Body of pancreas (tissue), 4 donors: ENCODE measurements at places on chromosomes 4 and X. TPM values are rescaled to one million over a fixed set of nuclear protein-coding genes. Genes with fewer than 3 reads are reported as not detected.

Gene TMPRSS11D
- not detected for total RNA-seq

Gene TCEAL8
- 10.9 TPM for total RNA-seq

Gene HPF1
- total RNA-seq, result 10.9 TPM

- no peak for DNase-seq
Observed at GRCh38 chr4:34202154-34202553, 2042.2 kb downstream of the ARAP2 start.

DNA sequence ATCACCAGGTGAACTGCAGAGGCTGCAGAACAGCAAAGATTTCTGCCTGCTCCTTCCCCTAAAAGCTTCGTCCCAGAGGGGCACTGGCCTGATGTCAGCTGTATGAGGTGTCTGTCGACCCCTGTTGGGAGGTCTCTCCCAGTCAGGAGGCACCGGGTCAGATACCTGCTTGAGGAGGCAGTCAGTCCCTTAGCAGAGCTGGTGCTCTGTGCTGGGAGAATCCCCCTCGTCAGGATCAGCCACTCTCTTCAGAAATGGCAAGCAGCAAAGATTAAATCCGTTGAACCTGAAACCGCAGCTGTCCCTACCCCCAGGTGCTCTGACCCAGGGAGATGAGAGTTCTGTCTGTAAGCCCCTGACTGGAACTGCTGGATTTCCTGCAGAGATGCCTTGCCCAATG is 1166.3 kb upstream of the ADGRL3 start:
- DNase-seq, result no peak
